ENCODE measurements at places on chromosomes 12 and 14.
A peak's percentile ranks its signal among the peaks of the same experiment; 100 is the strongest.

GRCh38 chr14:58327019-58327418 is 28.7 kb downstream of the ARID4A start:
- DNase-seq: no peak

DNA sequence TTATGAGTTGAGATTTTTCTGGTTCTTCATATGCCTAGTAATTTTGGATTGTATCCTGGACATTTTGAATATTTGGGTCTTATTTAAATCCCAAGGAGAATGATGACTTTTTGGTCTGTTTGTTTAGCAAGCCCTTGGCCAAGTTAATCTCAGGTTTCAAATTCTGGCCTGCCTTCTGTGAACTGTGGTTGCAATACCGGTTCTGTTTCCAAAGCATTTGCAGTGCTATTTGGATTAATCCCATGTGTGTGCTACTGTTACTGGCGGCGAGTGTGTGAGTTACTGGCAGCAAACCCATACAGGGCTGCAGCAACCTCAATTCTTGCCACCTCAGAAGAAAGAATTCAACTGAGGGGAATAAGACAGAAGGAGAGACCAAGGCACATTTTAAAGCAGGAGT is 51.1 kb downstream of the TMEM260 start:
- DNase-seq: peak; percentile 11

- no peak for DNase-seq
Observed at GRCh38 chr12:31850268-31850667, 108.9 kb upstream of the RESF1 start.

- no peak for DNase-seq
Observed at GRCh38 chr14:81177225-81177624, 43.5 kb downstream of the GTF2A1 start.

GRCh38 chr14:50758305-50758704 is 72.7 kb downstream of the NIN start:
- no peak for DNase-seq

DNA sequence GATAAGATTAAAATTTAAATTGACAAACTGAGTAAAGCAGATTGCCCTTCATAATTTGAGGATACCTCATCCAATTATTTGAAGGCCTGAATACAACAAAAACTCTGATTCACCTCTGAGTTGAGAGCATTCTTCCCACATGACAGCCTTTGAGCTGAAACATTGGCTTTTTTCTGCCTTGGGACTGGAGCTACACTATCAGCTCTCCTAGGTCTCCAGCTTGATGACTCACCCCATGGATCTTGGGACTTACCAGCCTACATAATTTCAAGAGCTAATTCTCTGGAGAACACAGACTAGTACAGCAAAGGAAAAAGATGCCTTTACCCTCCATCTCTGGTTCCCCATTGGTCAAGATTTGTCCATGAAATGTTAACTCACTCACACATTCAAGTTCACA is 555.1 kb downstream of the FOXG1 start:
- DNase-seq: peak; percentile 82

DNA sequence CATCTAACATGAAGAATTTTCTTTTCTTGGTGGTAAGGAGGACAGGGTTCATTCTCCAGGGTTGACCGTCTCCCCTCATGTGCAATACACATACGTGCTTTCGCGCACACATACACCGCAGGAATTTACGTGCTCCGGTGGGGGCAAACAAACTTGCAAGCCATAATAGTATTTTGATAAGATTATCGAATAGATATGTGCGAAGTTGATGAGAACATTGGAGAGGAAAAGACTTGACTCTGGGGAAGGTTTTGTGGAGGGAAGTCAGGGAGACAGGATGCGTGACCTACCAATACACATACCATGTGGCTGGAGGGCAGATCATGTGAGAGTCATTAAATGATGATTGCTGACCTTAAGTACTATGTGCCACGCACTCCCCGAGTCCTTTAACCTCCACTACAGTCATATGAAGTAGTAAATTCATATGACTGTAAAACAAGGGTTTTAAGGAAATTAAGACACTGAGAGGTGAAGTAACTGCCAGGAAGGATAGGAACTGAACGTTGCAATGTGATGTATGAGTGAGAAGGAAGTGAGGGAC is 921 bp downstream of the RAD51B start:
- peak; percentile 49 for DNase-seq

Measured in fibroblast of skin of right biceps (primary cell).